ENCODE measurements at places on chromosomes 3 and 15.
A peak's percentile ranks its signal among the peaks of the same experiment; 100 is the strongest.

DNA sequence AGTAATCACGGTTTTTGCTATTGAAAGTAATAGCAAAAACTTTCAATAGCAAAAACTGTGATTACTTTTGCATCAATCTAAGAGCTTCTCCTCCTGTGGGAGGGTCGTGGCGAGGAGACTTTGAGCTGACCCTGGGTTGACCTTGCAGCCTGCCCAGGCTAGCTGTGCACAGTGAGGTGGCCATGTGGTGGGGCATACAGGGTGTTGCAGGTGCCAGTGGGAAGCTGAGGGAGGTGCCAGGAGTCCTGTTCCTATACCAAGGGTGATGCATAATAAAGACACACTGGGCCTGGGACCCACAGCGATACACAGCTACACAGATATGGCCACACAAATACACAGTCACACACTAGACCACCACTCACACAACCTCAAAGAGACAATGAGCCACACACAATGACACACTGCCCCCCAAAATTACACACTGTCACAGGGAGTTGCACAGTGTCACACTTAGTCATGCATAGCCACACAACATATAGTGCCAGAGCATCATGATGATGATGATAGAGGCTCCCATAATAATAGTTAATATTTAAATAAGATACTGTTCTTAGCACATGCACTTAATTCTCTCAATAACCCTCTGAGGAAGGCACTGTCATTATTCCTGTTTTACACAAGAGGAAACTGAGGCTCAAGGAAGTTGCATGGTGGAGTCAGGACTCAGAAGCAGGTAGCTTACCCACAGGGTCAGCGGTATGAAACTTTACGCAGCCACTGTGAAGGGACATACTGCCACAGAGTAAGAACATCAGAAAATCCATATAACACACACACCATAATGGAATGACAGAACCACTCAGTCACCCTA is 6.3 kb downstream of the PLCD1 start:
- DNase-seq, result no peak

- no peak for DNase-seq
These were observed 58.2 kb upstream of the DUT start for GRCh38 chr15:48273049-48273448.

GRCh38 chr3:14435175-14436014 is 33.0 kb downstream of the SLC6A6 start:
- no peak for DNase-seq

- peak; percentile 8 for DNase-seq
These were observed 190.7 kb upstream of the CNTN6 start for GRCh38 chr3:901953-902778.

- DNase-seq, result peak; percentile 90
These were observed 58.1 kb upstream of the MEF2A start for GRCh38 chr15:99507504-99508310.

- peak; percentile 90 for DNase-seq
These were observed 157.3 kb downstream of the WNT5A start for GRCh38 chr3:55329849-55330248.

DNA sequence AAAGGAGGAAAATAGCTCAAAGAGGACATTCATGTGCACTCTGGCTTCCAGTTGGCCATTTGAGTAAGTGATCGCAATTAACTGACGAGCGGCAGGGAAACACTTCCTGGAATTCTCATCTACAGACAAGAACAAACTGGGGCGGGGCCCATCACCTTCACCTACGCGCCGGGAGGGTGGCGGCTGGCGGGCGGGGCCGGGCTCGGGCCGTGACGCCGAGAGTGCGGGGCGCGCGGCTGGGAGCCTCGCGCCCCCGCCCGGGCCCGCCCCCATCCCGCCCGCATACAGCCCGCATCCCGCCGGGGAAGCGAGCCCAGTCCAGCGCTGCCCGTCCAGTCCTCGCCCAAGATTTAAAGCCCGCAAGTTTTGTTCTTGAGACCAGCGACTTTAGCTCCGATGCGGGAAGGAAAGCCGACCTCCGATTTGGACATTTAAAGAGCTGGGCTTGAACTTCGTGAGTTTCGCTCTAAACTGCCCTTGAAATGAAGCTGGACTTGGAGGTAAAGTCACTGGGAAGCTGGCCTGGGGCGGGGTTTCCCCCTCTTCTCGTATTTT is at the start of gene B3GNT5:
B3GNT5 (plus strand) TSS at position 281 of the 555 bp plus-strand sequence. CDS start 16,546 bp downstream, outside the sequence.
- DNase-seq, result peak; percentile 73

DNA sequence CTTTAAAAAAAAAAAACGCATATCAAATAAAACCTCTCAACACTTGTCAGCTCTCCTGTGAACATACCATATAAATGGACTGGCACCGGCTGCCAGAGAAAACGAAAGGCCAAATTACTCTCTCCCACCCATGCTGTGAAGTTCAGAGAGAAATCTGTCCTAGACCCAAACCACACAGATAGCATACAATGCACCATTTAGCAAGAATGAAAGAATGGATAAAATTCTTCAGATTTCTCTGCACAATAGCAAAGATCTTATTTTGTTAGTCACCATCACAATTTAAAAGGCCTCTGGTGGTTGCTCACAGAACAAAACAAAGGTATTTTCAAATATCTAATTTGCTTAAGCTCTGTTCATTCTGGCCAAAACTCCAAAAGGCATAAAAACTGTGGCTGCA is 93.9 kb upstream of the BHLHE40 start:
- no peak for DNase-seq

DNA sequence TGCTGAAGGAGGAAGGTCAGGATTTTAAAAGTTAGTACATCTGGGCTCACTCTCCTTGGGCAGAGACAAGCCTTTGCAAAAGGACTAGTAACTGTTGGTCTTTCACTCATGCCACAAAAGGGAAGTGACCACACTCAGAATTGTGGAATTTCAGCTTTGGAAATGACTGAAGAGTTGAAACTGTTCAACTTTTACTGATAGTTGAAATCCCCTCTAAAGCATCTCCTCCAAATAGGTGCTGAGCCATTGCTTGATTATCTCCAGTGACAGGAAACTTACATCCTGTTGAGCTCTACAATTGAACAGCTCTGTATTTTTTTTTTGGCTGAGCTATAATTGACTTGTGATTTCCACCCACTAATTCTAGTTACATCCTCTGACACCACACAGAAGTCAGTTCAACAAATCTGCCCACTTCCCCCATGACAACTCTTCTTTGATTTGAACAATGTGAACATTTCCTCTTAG is 254.8 kb upstream of the TPRG1 start:
- DNase-seq, result peak; percentile 26

- no peak for DNase-seq
These were observed 113.7 kb downstream of the USP13 start for GRCh38 chr3:179766416-179767133.

DNA sequence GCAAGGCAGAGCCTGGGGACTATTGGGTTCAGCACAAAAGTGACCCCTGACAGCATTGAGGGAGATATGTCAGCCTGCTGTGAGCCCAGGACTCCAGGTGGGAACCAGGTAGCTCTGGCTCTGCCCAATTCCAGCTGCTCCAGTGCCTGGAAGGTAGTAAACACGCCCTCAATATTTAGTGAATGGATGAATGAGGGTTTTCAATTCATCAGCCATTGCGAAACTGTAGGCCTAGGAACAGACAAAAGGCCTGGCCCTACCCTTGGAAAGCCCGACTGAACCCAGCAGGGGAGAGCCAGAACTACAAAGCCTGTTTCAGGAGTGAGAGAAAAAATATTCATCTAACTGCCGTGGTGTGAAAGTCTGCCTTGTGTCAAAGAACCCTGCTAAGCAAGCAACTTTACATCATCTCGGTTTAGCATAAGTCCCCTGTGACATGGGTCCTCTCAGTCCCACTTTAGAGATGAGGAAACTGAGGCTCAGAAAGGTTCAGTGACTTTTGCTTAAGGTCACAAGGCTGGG is 8.1 kb upstream of the CSK start:
- DNase-seq, result no peak

DNA sequence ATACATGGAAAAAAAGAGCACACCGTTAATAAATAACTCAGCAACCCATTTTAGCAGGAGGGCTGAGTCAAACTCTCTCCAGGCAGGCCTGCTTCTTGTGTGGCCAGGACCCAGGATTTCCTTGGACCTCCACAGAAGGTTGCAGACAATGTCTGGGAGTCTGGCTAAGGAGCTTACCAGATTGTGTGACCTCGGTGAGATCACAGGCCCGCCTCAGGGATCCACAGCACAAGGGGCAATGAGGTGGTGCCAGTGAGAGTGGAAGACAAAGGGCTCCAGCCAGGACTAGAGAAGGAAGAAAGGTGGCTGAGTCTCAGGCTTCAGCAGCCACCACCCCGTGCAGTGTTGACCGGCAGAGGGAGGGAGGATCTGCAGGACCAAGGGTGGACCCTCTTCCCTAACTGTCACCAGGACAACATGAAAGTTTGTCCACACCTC is 32.2 kb upstream of the SEC22A start:
- peak; percentile 5 for DNase-seq

- no peak for DNase-seq
These were observed 12.2 kb upstream of the ATP2B2 start for GRCh38 chr3:10517627-10518026.

- DNase-seq, result no peak
These were observed 92.1 kb upstream of the FXR1 start for GRCh38 chr3:180820400-180820799.

DNA sequence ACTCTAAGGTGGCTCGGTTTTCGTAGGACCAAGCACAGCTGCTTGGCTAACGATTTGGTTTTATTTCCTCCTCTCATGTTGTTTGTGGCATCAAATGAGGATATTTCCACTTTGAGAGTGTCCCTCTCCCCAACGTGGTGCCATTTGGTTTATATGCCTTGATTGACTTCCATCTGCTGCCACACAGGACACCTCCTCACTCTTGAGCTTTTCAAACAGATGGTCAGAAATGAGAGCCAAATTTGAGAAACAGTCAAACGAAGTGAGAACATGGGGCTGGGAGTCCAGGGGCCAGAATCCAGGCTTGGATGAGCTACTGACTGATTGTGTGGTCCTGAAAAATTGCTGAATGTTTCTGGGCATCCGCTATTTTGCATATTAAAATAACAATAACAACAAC is 43.5 kb downstream of the CEMIP start:
- DNase-seq, result no peak

GRCh38 chr3:152196782-152197181 is 71.9 kb upstream of the MBNL1 start:
- DNase-seq, result no peak

- DNase-seq, result peak; percentile 43
These were observed 30.0 kb downstream of the SHQ1 start for GRCh38 chr3:72818092-72818773.

- no peak for DNase-seq
These were observed 86.3 kb downstream of the TMEM108 start for GRCh38 chr3:133124511-133124910.

DNA sequence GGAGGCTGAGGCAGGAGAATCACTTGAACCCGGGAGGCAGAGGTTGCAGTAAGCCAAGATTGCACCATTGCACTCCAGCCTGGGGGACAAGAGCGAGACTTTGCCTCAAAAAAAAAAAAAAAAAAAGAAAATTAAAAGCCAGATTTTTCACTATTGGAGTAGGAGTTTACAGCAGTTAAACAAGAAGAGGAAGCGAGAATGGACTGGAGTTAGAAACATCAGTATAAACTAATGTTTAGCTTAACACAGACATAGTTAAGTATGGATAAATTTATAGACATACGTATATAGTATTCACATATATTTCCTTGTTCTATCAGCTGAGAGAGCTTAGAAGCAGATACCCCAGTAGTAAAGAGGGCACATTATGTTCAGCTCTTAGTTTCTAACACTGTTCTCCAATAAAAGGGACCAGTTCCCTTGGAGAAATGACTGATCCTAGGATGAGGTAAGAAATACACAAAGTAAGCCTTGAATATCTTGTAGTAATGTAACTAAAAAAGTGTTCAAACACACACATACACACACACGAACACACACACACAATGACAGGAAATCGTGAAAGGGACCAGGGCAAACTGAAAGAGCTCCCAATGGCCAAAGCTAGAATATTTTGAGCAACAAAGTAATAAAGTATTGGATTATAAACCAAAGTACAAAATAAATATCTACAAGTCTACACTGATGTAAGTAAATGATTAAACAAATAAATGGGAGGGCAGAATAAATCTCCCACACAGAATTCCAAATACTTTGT is 25.1 kb downstream of the PIK3CB start:
- no peak for DNase-seq

- no peak for DNase-seq
These were observed 106.3 kb downstream of the SNRPN start for GRCh38 chr15:25060996-25061620.

GRCh38 chr3:156298014-156298413 is 177.6 kb downstream of the KCNAB1 start:
- DNase-seq, result no peak

DNA sequence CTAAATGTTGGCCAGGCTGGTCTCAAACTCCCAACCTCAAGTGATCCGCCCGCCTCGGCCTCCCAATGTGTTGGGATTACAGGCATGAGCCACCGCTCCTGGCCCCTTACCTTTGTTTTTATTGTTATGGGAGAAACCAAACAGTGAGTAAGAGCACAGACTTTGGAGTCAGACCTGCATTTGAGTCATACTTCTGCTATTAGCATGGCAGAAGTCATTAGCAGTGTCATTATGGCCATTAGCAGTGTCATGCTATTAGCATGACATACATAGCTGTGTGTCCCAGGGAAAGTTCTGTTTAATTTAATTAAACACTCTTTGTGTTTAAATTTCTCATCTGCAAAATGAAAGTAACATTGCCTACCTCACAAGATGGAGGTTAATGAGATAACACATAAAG is 54.8 kb downstream of the SQOR start:
- no peak for DNase-seq

DNA sequence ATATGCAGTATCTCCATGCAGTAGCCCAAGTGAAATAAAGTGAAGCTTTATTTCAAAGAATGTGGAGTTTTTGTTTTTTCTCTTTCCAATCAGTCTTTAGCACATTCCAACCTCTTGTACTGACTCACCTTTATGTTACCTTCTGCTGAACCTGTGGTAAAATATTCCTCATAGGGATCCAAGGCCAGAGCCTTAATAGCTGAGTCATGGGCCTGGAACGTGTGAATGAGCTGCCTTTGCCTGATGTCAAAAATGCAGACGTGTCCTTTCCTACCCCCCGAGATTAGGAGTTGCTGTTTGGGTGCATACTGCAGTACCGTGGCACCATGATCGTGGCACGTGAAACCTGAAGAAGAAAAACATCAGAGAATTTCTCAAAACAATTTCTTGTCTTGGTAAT is 108.5 kb downstream of the GLDN start:
- no peak for DNase-seq

DNA sequence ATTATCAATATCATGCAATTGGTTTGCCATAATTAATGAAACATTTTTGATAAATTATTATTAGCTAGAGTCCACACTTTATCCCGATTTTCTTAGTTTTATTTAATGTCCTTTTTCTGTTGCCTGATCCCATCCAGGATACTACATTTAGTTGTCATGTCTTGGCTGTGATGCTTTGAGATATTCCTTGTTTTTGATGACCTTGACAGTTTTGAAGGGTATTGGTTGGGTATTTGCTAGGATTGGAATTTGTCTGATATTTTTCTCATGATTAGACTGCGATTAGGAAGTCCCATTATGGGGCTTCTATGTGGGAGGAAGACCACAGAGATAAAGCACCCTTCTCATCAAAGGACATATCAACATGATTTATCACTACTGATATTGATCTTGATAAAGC is 43.0 kb downstream of the CGNL1 start:
- DNase-seq, result no peak

- no peak for DNase-seq
These were observed 28.3 kb upstream of the GPD1L start for GRCh38 chr3:32078085-32078634.
